ENCODE measurements at places on chromosomes 6 and 20.

GRCh38 chr6:161682982-161683381, 409.1 kb upstream of the AGPAT4 start:
- DNase-seq: no peak

DNA sequence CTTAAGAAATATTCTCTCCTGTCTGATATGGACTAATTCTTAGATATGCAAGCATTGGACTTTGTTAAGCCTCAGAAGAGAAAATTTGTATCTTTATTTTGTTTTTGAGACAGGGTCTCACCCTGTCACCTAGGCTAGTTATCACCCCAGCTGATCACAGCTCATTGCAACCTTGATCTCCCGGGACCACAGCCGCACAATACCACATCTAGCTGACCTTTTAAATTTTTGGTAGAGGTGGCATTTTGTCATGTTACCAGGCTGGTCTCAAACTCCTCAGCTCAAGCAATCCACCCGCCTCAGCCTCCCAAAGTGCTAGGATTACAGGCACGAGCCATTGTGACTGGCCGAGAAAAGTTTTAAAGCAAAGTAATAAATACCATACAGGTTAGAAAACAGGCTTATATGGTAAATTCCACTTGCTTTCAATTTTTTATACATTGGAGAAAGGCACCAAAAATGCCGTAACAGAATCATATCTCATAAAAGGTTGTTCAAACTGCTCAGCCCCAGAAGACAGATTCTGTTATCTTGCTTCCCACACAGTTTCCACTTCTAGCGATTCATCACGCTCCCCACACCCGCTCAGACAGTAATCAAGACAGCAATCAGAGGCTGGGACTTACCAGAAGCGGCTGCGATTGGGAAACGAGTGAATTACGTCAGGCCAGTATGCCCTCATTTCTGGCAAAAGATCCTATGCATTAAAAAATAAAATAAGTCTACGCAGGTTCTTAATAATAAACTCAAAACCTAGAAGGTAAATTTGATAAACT, 13.8 kb downstream of the RNASET2 start:
- peak; percentile 67 for DNase-seq

- DNase-seq: no peak
Observed at GRCh38 chr6:113976806-113977205, 5.9 kb upstream of the HDAC2 start.

DNA sequence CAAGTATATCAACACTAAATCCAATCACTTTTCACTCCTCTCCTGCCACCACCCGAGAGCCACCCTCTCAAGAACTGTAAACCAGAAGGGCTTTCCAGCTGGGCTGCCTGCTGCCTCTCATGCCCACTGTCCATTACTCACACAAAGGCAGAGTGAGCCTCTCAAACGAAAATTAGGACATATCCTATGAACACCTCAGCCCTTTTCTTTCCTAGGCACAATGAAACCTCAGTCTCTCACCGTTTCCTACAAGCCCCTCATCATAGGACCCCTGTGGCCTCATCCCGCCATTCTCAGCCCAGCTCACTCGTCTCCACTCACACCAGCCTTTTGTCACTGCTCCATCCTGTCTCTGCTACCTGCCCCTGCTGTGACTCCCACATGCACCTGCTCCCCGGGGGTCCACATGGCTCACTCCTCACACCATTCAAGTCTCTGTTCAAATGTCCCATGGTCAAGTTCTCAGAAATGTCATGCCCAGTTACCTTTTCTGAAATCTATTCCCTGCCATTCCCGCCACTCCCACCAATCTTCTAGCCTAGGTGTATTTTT, 7.4 kb downstream of the HLA-F start:
- DNase-seq: no peak

- no peak for DNase-seq
Observed at GRCh38 chr6:163950159-163950558, 535.6 kb downstream of the QKI start.

GRCh38 chr6:13825871-13826270, 11.5 kb upstream of the MCUR1 start:
- no peak for DNase-seq

DNA sequence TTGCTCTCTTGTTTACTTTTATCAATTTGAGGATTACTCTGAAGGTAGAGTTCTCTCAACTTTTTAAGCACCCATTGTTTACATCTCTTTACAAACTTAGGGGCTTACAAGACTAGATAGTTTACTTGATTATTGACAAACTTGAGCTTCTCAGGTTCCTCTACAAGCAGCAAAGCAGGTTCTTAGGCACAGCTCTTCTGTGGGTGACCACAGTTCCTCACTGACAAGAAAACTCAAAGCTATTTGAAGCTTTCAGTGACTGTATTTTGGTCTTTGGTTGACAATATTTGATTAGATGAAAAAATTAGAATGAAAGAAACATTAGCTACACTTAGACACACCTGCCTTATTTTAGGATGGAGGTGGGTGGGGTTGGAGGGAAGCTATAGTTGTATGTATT, 327.3 kb upstream of the RUNX2 start:
- no peak for DNase-seq

- DNase-seq: no peak
Observed at GRCh38 chr6:6546318-6547109, 42.0 kb upstream of the LY86 start.

DNA sequence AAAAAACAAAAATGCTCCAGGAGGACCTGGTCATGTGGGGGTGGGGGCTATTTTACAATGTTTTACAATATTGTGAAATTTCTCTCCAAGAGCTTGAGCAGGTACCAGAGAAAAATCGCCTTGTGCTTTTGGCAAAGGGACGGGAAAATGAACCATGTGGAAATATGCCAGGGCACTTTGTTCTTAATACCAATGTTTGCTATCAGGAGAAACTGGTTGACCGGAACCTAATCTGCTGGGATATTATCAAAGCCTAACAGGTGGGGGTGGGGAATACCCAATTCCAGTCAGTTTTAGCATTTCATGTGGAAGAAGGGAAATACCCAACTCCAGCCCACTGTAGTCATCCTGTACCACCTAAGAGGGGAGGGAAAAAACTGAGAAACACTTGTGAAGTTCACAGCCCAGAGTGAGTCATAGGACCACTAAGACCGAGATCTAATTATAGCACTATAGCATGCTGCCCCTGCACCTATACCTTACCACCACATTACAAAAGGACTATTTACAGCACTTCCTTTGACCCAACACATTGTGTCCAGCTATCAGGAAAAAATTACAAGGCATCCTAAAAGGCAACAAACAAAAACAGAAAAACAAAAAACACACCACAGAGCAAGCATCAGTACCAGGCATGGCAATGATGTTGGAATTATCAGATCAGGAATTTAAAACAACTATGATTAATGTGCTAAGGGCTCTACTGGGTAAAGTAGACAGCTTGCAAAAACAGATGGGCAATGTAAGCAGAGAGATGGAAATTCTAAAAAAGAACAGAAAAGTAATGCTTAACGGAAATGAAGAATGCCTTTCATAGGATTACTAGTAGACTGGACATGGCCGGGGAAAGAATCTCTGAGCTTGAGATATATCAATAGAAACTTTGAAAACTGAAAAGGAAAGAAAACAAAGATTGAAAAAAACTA, 84.1 kb upstream of the POPDC3 start:
- no peak for DNase-seq

DNA sequence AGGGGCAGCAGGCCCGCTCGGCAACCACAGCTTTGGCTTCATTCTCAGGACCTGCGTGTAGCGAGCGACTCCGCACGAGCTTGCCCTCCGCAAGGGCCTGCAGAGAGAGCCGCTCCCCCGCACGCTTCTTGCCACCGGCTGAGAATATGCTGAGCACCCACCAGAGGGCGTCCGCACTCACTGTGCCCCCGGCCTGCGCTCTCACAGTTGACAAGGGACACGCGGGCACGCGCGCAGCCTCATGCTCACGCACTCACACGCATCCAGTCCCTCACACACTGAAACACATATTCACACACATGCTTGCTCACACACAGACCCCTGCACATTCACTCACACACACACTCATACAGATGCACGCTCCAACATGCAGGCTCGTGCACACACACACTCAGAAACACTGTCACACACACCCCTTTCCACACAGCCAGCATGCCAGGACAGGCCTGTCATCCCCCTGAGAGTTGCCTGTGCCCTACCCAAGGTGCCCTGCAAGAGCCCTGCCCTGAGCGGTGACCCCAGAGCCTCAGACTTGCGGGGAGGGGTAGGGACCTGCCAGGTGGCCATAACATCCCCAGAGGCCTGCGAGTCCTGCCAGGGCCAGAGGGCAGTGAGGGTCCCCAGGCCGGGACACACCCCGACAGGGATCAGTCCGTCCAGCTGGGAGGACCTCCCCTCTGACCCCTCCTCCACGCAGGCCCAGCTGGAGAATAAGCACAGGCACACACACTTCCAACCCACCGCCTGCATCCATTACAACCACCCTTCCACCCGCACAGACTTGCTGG, 174.1 kb downstream of the BMP7 start:
- peak; percentile 21 for DNase-seq

DNA sequence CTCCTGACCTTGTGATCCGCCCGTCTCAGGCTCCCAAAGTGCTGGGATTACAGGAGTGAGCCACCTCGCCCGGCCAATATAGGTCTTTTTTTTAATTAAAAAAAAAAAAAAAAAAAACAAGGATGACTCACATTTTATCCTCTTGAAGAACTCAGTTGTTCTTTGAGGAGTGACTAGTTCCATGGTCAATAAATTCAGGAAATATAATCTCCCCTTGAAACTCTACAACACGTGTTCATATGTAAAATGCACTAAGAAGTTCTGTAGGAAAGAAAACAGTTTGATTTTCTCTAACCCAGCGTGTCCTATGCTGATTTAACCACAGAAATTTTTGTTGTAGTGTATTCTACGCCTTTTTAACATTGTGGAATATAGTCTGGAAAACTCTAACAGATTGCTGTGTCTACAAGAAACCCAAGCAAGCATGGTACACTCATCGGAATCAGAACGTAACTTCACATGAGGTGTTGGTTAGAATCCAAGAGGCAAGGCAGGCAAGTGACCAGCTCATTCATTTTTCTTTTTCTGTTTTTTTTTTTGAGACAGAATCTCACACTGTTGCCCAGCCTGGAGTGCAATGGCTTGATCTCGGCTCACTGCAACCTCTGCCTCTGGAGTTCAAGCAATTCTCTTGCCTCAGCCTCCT, 79.0 kb upstream of the ZNF217 start:
- no peak for DNase-seq

- DNase-seq: no peak
Observed at GRCh38 chr6:142294679-142295078, 7.1 kb upstream of the ADGRG6 start.

DNA sequence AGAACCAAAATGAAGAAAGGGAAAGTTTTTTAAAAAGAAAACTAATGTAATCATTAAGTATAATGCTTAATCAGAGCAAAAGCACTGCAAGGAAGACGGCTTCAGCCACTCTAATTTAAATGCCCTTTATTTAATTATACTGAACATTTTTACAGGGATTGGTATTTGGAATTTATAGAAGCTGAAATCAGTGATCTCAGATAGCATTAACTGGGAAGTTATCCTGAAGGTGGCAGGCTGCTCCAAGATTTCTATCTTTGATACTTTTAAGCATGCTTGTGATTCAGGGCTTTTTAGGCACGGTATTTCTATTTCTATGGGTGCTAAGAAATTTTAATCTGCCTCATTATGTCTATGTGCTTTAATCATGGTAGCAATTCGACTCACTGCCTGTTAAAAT, 1.3 kb upstream of the NDUFAF4 start:
- DNase-seq: no peak

GRCh38 chr6:34237722-34238584, 1.3 kb downstream of the HMGA1 start:
- DNase-seq: peak; percentile 59

- DNase-seq: no peak
Observed at GRCh38 chr6:39079197-39080125, 30.9 kb downstream of the GLP1R start.

DNA sequence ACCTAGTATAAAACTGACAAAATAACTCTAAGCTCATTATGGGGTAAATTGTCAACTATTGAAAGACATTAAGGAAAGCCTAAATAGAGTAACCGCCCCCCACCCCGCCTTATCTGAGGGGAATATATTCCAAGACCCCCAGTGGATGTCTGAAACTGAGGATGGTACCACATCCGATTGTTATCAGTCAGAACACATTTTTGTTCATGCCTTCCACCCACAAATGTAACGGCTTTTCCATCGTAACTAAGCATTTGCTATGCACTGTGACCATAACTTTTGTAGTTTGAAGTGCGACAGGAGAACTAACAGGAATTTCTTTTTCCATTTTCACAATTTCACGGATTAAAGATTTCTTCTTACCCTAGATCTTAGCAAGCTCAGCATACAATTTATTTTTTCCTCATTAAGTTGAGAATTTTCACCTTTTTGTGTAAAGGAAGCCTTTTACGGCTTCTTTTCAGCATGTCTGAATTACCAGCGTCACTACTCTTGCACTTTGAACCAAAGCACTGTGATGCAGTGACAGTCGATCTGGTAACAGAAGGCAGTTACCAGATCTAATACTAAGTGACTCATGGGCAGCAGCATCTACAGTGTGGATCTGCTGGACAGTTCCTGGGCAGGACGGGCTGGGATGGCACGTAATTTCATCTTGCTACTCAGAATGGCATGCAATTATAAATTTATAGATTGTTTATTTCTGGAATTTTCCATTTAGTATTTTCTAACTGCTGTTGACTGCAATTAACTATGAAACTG, 11.8 kb downstream of the CFAP61 start:
- DNase-seq: no peak

- DNase-seq: no peak
Observed at GRCh38 chr6:107144666-107145065, 29.4 kb upstream of the BEND3 start.

GRCh38 chr20:2800521-2801285, at the start of gene CPXM1:
Gene CPXM1, minus strand, starts transcription at chr20:2800627. Its CDS starts 55 bp downstream, at chr20:2800572.
- DNase-seq: no peak

DNA sequence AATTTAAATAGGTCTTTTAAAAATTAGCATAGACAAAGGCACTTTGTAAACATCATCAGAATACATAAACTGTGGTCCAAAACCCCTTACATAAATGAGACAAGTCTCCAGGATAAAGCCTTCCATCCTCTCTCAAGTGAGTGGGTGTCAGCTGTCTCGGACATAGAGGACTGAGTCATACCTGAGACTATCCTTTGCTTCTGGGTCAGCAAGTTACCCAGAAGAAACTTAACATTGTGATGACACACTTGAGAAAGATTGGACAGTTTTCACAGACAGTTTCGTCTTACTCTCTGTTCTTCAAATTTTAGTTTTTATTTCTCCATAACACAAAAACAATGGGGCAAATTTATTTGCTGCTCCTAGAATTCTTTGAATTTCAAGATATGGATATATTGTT, 838.0 kb downstream of the DHX35 start:
- DNase-seq: no peak

- no peak for DNase-seq
Observed at GRCh38 chr20:49344975-49345374, 67.1 kb upstream of the ZNFX1 start.

DNA sequence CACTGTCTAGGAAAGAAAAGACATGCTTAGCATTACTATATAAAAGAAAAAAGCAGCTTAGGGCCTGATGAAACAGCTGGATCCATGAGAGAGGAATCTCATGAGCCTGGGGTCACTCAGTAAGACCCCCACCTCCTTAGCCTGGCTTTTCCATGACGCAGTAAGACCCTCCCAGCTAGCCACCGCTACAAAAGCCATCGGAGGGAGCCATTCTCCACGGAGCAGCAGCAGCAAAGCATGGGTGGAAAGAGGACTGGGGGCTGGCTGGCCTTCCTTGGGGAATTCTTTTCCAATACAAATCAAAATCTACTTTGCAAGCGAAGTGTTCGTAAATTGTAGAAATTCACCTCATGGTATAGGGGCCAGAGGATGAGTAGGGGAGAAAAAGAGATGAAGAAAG, 91.8 kb downstream of the SOD2 start:
- DNase-seq: no peak
